WERI-Rb-1 (cell line): ENCODE measurements at places on chromosomes 1 and 21.

DNA sequence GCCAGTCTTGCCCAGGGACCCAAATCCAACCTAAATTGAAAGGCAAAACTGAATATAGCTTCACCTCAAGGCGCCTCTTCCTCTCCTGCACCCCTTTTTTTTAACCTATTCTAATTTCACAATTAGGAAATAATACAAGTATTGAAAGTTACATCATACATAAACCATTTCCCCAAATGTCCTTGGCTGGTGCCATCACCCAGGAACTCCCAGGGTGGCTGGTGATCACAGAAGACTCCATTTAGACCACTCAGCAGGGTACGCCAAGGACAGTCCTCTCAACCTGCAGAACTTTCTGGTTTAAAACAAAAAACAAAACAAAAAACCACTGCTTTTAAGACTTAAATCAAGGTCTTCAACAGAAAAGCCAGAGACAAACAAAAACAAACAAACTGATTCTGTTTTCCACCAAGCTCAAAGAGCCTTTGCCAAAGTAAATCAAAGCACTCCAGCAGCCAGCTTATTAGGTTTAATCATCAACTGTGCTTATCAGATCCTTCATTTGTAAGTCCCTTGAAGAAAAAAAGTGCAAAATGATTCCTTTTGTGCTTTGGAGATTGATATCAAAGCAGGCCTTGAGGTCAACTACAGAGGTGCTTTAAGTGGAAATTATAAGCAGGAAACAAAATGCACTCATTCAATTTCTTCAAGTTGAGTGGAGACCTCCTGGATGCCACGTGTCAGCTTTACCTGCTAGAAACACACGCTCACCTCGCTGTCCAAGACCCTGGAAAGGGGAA lies 113.0 kb downstream of the ETS2 start:
- DNase-seq: no peak

- no peak for DNase-seq
These were observed 774.7 kb upstream of the ADGRL4 start for GRCh38 chr1:79781261-79781660.

- no peak for DNase-seq
These were observed 59.6 kb downstream of the PLA2G4A start for GRCh38 chr1:186888367-186888766.

- DNase-seq: peak; percentile 45
These were observed 683 bp downstream of the LRRC8B start for GRCh38 chr1:89525169-89525855.

DNA sequence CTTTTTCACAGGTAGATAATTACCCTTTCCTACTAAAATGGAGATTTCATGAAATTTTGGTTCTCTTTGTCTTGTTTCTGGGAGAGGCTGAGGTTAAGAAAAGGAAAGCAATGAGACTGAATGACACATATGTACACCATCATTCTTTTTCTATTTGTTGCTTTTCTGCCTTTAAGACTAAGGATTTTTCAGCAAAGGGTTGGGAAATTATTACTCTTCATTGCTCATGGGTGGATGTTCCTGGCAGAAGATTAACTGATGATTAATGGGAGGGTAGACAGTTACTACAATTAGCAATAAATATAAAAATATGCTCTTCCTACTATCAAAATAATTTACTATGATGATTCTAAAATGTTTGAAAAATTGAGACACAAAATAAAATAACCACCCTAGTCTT lies 316.5 kb upstream of the USP24 start:
- DNase-seq: no peak

GRCh38 chr1:115363171-115363570 lies 25.1 kb upstream of the NGF start:
- DNase-seq: no peak

DNA sequence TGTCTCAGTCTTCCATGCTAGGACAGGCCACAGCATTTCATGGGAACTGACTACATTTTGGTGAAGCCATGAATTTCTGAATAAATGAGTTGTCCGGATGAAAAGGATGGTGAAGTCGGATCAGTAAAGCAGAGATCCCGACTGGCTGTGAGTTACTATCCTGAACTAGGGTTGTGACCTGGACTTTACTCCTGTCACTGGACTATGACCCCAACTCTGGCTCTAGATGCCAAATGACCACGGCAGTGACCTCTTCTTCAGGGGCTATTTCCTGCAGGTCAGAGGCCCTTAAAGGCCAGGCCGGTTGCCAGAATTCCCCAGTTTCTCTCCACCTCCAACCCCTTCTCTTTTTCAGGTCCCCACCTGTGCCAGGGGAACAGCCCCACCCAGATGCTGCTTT lies 1.7 kb upstream of the NECTIN4 start:
- DNase-seq: no peak

GRCh38 chr1:226826479-226827261 lies 43.7 kb upstream of the PSEN2 start:
- no peak for DNase-seq

- DNase-seq: no peak
These were observed 507.1 kb downstream of the BRINP3 start for GRCh38 chr1:189970331-189971230.

DNA sequence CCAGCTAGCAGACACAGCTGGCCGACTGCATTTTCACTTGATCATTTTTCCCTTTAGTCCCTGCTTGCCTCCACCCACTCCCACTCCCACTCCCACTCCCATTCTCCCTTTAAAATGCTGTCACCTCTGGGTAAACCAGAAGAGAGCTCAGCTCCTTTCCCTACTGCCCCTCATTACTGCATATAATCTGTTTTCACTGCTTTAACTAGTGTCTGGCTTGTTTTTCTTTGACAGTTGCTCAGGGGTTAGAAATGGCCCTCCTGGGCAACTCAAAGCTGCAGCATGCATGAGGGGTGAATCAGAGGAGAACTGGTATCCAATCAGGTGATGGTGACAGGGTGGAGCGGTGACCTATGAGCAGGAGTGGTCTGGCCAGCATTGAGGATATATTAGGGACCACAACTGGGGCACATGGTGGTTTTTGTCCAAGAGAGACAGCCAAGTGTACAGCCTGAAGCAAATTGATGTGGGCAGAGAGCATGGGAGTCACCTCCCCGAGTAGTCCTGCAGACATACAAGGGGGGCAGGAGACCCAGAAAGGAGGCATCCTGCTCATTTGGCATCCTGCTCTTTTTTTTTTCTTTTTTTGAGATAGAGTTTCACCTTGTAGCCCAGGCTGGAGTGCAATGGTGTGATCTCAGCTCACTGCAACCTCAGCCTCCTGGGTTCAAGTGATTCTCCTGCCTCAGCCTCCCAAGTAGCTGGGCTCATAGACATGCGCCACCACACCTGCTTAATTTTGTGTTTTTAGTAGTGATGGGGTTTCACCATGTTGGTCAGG lies 42.6 kb upstream of the SRSF10 start:
- no peak for DNase-seq
